Large intestine (tissue), 12 donors: ENCODE measurements at places on chromosomes 6 and 20. TPM values are rescaled to one million over a fixed set of nuclear protein-coding genes. Genes with fewer than 3 reads are reported as not detected.

ATF6B gene
- 84.4 TPM for polyA plus RNA-seq

LHFPL5 gene
- polyA plus RNA-seq, result 0.33 TPM

MATN4 gene
- polyA plus RNA-seq, result not detected

MEI4 gene
- 0.09 TPM for polyA plus RNA-seq

SAMD3 gene
- polyA plus RNA-seq, result 3.6 TPM

OVOL2 gene
- polyA plus RNA-seq, result 4.4 TPM

PLN gene
- 18.4 TPM for polyA plus RNA-seq

VSX1 gene
- polyA plus RNA-seq, result 0.03 TPM

LRRC73 gene
- polyA plus RNA-seq, result 0.49 TPM

PSMB9 gene
- 21.7 TPM for polyA plus RNA-seq
